Choroid plexus epithelial cell (primary cell): ENCODE measurements at places on chromosomes 12 and 14.

- DNase-seq: peak; percentile 55
Measured at GRCh38 chr12:19125325-19125724, 4.2 kb upstream of the PLEKHA5 start.

- no peak for DNase-seq
Measured at GRCh38 chr12:112149596-112149995, 24.2 kb downstream of the TRAFD1 start.

DNA sequence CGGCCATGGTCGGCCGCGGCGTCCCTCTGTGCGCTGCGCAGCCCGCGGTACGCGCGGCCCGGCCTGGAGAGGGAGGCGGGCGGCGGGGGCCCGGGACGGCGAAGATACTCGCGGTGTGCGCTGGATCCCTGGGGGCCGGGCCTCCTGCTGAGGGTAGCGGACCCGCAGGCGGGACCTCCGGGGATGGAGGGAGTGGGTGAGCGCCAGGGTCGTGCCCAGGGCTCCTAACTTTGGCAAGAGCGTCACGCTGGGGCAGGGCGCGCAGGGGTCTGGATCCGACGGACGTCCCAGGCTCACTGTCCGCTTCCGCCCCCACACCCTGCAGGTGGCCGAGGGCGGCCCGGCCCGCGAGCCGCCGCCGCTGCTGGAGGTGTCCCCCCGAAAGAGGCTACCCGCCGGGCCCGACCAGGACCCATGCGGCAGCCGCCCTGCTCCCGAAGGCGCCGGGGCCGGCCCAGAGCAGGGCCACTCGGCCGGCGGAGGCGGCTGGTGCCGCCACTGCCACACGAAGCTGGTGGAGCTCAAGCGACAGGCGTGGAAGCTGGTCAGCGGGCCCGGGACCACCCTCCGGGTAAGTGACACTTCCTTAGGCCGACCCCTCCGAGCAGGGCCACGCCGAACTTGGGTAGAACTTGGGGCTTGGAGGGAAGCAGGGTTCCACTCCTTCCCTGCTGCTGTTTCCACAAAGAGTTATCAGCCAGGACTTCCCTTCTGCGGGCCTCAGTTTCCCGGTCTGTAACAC lies 502 bp downstream of the KIF26A start:
- DNase-seq: peak; percentile 16

DNA sequence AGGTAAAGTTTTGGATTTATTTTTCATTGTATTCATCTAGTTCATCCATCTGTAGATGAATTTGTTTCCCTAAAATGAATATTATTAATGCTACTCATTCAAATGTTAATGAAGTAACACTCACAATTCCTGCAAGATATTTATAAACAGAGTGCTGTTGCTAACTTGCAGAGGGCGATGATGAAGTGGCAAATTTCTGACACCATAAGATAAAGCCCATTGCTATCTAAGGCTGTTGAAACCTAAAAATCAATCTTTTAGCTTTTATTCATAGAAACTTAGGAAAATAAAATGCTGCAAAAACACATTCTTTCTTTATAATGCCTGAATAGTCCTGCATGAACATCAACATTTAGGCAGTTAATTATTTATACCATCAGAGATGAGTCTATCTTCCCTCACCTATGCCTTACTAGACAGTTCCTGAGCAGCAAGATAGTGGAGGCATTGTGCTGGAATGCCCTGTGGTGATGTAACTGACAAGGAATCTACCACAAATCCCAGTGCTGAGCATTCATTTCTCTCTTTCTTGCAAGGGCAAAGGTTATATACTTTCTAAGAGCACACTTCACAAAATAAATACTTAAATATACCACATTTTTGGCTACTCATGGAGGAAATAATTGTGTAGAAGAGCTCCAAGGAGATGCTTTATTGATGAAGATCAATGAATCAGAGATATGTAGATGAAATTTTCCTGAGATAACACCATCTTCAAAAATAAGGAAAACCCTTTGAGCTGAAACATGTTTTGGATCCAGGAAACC lies 57.6 kb downstream of the LMNTD1 start:
- DNase-seq: peak; percentile 90

DNA sequence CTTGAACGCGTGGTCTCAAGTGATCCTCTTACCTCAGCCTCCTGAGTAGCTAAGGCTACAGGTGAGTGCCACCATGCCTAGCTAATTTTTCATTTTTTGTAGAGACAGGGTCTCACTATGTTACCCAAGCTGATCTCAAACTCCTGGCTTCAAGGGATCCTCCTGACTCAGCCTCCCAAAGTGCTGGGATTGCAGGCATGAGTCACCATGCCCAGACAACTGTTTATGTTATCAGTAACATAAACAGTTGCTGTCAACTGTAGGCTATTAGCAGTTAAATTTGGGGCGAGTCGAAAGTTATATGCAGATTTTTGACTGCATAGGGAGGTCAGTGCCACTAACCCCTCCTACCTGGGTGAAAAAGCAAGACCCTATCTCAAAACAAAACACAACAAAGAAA lies 26.2 kb upstream of the LRRK2 start:
- no peak for DNase-seq

DNA sequence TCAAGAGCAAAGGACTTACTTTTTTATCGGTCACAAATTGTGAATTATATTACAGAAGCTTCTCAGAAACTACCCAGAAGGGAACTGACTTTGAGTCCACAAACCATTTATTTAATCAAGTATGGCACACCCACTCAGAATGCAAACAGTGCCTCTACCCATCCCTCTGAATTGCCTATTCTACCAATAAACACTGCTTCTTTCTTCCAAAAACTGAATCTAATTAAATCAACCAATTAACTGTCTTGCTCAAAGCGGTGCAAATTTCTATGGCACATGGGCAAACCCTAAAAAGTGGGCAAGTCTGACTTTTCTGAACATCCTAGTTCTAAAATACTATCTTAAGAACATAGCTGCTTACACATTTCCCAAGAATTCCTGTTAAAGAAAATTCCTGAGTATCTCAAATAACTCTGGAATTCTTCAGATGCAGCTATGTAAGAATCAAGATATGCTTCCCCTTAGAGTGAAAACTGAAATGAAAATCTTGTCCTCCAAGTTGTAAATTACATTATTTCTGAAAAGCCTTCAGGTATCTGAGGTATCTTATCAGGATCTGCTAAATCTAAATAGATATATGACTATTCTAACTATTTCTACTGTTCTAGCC lies 4.3 kb downstream of the SPTLC2 start:
- DNase-seq: peak; percentile 23

DNA sequence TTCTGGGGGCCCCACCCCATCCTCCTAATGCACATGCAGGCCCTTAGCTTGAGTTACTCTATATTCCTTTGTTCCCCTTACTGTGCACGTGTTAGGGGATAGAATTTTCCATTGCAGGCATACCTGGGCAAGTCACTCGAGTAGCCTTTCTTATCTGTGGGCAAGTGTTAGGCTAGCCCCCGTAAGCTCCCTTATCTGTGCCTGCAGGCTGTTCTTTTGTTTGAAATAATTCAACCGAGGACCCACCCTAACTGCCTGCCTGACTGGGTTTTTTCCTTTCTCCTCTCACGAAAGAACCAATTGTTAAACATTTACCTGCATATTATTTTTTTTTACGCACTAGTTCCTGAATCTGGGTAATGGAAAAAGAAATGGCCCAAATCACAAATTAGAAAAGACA lies 21.3 kb upstream of the BCAT1 start:
- no peak for DNase-seq

DNA sequence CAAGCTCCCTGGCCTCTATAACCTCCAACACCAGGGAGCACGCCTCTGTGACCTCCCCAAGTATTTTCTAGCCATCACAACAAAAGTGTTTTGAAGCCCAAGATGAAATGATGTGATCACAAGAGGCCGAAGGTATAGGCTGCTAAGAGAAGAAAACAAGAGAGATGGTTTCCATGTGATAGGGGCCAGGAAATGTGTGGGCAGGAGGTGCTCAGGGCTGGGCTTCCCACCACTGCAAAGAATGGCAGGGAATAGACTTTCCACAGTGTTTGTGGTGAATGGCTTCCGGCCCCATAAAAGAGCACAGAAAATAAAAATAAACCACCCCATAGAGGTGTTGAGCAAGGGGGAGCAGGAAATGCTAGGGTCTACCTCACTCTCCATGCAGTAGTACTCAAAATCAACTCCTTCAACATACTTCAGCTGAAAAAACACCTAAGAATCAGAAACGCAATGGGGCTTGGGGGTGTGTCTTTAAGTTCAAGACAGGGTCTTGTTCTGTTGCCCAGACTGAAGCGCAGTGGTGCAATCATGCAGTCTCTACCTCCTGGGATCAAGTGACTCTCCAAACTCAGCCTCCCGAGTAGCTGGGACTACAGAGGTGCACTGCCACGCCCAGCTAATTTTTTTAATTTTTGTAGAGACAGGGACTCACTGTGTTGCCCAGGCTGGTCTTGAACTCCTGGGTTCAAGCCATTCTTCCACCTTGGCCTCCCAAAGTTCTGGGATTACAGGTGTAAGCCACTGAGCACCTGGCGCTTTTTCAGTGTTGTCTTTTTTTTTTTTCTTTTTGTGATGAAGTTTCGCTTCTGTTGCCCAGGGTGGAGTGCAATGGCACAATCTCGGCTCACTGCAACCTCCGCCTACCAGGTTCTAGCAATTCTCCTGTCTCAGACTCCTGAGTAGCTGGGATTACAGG lies 27.1 kb downstream of the DAD1 start:
- DNase-seq: peak; percentile 80

GRCh38 chr12:84542289-84542688 lies 370.3 kb downstream of the SLC6A15 start:
- peak; percentile 6 for DNase-seq

GRCh38 chr12:109762071-109762672 lies 48.5 kb downstream of the FAM222A start:
- DNase-seq: no peak

- DNase-seq: no peak
Measured at GRCh38 chr12:100900808-100901207, 106.2 kb downstream of the ANO4 start.

DNA sequence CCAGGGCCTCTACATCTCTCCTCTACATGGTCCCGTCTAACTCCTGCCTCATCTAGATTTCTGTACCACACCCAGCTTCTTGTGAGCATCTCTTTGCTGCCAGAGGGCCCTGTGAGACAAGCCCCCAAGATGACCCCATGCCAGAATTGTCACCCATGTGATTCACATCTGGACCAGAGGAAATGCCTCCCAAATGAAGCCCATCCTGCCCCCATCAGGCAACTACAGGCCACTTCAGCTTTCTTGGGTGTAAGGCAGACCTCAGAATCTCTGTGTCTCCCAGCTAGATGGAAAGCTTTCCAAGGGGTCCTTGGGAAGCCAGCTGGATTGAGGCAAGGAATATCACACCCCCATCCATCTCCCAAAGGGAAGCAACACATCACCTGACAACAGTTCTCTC lies 9.3 kb upstream of the OAS3 start:
- DNase-seq: no peak

DNA sequence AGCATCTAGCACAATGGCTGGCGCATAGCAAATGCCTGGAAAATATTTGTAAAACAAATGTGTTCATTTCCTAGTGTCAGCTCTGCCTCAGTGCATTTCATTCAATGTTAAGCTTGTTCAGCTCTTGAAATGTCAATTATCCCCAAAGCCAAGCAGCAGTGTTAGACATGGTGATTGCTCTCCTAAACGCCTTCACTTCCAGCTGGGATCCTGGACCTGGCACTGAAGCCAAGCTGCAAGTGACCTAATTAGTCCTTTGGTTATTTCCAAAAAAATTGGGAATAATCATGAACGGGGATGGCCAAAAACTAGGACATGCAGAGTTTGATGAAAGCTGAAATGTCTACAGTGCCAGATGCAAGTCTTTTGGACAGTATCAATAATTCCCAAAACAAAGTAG lies 54.9 kb upstream of the MDGA2 start:
- no peak for DNase-seq

- DNase-seq: no peak
Measured at GRCh38 chr14:45133683-45134050, 614 bp downstream of the FKBP3 start.

- no peak for DNase-seq
Measured at GRCh38 chr12:84043355-84043754, 869.2 kb downstream of the SLC6A15 start.

- no peak for DNase-seq
Measured at GRCh38 chr14:77316872-77317301, 3.8 kb downstream of the POMT2 start.

- DNase-seq: no peak
Measured at GRCh38 chr12:122995503-122996187, 15.2 kb downstream of the ARL6IP4 start.

DNA sequence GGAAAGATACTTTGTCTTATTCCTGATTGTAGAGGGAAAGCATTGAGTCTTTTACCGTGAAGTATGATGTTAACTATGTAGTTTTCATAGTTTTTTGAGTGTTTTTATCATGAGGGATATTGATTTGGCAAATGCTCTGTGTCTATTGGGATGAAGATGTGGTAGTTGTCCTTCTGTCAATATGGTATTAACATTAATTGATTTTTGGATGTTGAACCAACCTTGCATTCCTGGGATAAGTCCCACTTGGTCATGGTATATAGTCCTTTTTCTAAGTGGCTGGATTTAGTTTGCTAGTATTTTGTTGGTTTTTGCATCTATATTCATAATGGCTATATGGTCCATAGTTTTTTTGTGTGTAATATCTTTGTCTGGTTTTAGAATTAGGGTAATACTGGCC lies 42.8 kb downstream of the FAM222A start:
- DNase-seq: no peak

DNA sequence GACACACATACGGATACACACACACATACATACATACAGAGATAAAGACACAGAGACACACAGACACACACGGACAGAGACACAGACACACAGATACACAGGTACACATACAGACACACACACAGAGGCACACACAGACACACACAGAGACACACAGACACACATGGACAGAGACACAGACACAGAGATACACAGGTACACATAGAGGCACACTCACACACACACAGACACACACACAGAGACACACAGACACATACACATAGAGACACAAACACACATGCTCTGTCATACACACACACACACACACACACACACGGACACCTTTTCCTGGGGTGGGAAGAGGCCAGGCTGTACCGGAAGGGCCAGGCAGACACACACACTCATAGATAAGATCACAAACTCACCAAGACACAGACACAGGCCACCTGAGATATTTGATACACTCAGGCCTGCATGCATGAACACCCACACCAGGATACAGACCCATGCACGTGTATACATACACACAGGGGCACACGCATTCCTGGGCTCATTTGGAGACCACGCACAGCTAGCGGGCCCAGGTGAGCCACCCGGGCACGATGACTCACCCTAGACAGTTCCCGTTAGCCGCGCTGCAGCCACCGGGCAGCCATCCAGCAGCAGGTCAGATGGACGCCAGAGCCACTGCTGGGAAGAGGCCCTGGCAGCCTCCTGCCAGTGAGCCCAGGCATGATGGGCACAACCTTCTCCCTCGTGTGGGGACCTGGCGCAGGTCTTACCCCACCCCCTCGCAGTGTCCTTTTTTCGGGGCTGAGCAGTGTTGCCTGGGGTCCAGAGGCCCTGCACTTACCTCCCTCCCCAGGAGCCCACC lies 1.8 kb upstream of the AHNAK2 start:
- peak; percentile 42 for DNase-seq

GRCh38 chr14:59044707-59045106 lies 143.8 kb upstream of the DAAM1 start:
- DNase-seq: no peak

GRCh38 chr12:50013361-50014147 lies 11.7 kb downstream of the RACGAP1 start:
- no peak for DNase-seq
